Activated CD4-positive, alpha-beta T cell treated with anti-CD3 and anti-CD28 coated beads, Interleukin-2, amount 50 U/mL, for 4 hours (primary cell): ENCODE measurements at places on chromosomes 6 and 20.

DNA sequence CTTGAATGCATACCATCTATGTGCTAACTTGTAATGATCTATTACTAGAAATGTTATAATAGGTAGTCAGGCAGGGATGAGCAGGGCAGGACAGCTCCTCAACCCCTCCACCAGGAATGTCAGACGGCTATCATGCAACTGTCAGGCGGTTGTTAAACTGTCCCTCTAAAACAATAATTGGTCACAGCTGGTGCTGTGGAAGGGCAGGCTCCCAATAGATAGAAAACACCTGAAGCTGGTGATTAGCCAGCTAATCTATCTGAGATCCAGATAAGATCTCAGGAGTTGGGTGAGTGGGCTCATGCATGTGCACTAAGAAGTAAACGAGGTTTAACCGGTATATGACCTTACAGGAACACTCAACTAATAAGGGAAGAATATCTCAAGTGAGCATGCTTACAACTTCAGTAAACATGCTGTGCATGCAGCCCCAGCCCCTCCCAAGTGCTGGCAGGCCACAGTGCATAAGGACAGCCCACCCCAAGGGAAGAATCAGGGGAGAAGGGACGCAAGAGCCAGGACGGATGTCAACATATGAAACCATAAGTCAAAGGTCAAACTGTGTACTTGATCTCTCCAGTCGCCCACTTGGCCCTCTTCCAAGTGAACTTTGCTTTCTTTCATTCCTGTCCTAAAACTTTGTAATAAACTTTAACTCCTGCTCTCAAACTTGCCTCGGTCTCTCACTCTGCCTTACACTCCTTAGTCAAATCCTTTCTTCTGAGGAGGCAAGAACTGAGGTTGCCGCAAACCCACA is 566.2 kb upstream of the NRSN1 start:
- DNase-seq: no peak

DNA sequence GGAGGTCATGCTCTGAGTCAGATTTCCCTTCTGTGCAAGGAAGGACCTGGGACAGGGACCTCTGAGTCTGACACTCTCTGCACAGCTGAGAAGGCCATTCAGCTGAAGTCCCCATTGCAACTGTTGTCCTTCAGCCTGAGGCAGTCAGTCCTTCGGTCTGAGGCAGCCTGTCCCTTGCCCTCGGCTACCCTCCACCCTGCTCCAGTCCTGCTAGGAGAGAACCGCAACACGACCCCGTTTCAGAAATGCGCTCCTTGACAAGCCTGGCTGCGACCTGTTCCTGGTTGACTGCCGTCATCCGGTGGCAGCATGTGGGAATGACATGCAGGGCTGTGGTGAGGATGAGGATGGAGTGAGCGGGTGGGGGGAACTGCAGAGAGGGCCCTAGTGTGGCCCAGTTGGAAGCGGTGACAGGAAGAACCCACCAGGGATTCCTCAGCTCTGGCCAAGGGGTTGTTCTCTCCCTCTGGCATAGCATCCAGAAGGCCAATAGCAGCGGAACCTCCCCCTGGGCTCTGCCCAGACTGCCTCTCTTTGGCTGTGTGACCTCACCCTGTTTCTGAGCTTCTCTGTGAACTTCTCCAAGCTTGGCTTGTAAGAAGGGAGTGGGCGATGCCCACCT is 40.3 kb upstream of the ANGPT4 start:
- DNase-seq: peak; percentile 67

DNA sequence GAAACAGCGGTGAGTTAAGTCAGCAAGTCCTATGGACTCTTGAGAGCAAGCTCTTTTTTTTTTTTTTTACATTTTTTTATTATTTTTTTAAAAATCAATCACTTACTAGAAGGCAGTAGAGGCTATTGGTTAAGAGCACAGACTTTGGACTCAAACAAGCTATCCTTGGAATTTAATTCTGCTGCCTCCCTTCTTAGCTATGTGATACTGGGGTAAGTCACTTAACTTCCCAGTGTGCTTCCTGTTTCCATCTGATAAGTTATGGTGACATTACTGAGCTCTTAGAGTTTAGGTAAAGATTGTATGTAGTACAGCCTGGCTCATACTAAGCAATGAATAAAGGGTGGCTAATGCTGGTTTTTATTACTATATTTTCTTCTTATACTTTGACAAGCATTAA is 770.5 kb upstream of the FLRT3 start:
- no peak for DNase-seq

DNA sequence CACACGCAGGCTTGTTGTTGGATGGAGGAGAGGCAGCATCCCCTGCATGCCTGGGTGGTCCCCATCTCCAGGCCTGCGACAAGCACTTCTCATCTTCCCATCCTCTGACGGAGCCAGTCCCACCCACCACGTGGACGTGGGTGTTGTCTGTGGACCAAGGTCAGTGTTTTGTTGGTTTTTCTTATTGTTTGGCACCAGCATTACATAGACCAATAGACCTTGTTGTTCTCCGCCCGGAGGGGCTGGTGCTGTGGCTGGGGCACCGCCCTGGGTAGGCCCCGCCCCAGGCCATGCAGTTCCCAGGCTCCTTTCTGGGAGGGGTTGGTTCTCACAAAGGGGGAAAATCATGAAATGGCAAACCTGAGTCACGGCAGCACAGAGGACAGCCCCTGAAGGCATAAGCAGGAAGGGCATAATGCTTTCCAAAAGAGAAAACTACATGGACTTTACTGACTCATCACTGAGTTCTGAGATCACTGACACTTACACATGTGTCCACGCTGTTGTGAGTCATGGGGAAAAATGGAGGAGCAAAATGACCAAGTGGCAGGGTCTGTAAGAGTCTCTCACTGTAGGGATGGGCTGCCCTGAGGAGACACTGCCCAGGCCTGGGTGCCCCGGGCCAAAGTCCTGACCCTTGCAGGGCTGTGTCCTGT is 90.8 kb downstream of the THBS2 start:
- DNase-seq: no peak

- no peak for DNase-seq
Observed at GRCh38 chr6:123687864-123688263, 51.1 kb upstream of the TRDN start.

GRCh38 chr6:156438350-156438923 is 338.7 kb upstream of the ARID1B start:
- DNase-seq: no peak

- no peak for DNase-seq
Observed at GRCh38 chr6:37648465-37649330, 49.0 kb downstream of the MDGA1 start.

GRCh38 chr20:33119725-33120720 is 40.6 kb downstream of the BPIFB4 start:
- DNase-seq: no peak

DNA sequence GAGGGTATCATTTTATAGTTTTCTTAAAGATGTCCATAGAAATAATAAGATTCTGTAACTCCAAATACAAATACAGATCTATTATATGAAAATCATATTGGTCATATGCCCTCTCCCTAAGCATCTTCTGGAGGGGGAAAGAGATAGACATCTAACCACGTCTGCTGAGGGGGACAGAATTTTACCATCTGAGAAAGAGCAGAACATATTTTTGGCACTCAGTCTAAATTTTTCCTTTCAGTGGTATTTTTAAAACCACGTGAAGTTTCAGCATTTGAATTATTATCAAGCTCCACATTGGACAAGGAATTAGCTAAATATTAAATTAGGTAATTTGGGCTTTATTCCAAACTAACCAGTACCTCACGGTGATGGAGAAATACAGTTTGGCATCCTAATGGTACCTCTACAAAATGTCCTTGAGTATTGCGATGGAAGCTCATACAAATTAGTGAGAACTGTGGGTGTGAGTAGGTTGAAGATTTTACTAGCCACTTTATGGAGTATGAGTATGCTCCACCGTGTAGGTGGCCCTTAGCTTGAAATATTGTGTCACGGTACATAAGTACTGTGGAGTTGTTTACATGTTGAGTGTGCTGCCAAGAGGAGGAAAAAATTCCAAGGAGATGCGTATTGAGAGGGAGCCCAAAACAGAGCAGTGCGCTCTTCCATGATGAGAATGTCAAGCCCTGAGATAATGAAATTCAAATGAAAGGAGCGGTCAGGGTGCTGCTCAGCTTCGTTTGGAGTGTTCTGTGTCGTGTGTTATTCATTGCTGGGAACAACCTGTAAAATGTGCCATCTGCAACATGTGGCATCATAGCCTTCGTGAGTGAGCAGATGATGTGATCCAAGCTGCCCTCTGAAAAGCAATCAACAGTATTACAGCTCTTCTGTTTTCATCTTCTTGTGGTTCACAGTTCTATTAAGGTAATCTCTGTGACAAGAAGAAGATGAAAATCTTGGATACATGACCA is 48.4 kb upstream of the PHACTR2 start:
- DNase-seq: no peak

GRCh38 chr6:100393493-100393892 is 71.2 kb downstream of the SIM1 start:
- DNase-seq: no peak

GRCh38 chr6:25537349-25538018 is 114.5 kb upstream of the SCGN start:
- DNase-seq: no peak
